ENCODE measurements at places on chromosomes 1 and 21.

GRCh38 chr1:165644064-165644735, 13.2 kb downstream of the MGST3 start:
- no peak overlapping the region for H3K27ac ChIP-seq
- no peak overlapping the region for H3K4me3 ChIP-seq
- H3K4me1 ChIP-seq: no peaks in the 10 kb centered on the region
- H3K36me3 ChIP-seq: no peaks in the 10 kb centered on the region
- H3K27me3 ChIP-seq: no peaks in the 10 kb centered on the region

DNA sequence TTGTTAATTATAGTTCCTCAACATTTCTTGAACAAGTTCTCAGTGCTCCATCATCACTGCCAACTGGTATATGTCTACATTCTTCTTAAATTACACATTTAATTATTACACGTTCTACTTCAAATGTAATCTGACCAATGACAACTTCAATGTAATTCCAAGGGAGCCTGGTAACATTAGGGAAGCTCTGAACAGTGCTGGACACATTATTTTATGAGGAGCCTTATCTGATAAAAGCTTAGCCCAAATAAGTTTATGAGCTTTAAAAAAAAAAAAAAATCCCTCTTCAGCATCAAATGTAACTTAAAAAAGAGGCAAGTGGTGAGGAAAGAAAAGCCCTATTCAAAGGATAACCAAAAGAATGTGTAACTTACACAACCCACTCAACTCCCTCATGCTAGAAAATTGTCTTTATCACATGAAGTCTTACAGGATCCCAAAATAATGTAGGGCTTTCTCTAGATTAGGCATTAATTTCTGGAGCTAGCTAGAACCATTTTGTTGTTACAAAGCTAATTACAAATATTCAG, 35.2 kb upstream of the ABCA4 start:
- peaks cover 3% of the 10 kb centered on the region for H3K4me1 ChIP-seq
- H3K27me3 ChIP-seq: no peaks in the 10 kb centered on the region
- no peak for DNase-seq
- no peak overlapping the region for H3K4me3 ChIP-seq
- H3K36me3 ChIP-seq: no peaks in the 10 kb centered on the region

- no peak overlapping the region for H3K27ac ChIP-seq
- DNase-seq: no peak
Observed at GRCh38 chr1:77134359-77134758, 84.9 kb downstream of the PIGK start.

DNA sequence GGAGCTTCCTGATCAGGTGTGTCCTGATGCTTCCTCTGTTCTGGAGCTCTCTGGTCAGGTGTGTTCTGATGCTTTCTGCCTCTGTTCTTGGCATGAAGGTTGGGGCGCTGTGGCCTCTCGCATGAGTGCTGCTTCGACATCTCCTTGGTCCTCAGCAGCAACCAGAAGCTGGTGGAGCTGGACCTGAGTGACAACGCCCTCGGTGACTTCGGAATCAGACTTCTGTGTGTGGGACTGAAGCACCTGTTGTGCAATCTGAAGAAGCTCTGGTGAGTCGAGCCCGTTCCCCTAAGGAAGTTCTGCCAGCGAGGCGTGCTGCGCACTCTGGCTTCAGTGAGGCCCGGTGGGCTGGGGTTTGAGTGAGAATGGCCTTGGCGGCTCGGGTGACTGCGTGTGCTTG, 18.0 kb downstream of the NLRP3 start:
- no peak overlapping the region for H3K4me3 ChIP-seq
- no peak overlapping the region for H3K27ac ChIP-seq
- DNase-seq: no peak

Measured in aorta (tissue), 5 donors.